ENCODE measurements at places on chromosomes 2 and 18.
A peak's percentile ranks its signal among the peaks of the same experiment; 100 is the strongest.

GRCh38 chr2:30382162-30382783, 64.8 kb upstream of the LCLAT1 start:
- no peak for DNase-seq

DNA sequence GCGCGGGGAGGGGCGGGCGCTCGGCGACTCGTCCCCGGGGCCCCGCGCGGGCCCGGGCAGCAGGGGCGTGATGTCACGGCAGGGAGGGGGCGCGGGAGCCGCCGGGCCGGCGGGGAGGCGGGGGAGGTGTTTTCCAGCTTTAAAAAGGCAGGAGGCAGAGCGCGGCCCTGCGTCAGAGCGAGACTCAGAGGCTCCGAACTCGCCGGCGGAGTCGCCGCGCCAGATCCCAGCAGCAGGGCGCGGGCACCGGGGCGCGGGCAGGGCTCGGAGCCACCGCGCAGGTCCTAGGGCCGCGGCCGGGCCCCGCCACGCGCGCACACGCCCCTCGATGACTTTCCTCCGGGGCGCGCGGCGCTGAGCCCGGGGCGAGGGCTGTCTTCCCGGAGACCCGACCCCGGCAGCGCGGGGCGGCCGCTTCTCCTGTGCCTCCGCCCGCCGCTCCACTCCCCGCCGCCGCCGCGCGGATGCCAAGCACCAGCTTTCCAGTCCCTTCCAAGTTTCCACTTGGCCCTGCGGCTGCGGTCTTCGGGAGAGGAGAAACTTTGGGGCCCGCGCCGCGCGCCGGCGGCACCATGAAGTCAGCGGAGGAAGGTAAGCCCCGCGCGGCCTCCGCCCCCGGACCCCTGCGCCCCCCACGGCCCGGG, at the start of gene NFATC1:
TSS of gene NFATC1 (plus strand) at position 170 of the 644 bp plus-strand sequence. CDS start at position 465, 295 bp downstream.
- DNase-seq, result peak; percentile 72

DNA sequence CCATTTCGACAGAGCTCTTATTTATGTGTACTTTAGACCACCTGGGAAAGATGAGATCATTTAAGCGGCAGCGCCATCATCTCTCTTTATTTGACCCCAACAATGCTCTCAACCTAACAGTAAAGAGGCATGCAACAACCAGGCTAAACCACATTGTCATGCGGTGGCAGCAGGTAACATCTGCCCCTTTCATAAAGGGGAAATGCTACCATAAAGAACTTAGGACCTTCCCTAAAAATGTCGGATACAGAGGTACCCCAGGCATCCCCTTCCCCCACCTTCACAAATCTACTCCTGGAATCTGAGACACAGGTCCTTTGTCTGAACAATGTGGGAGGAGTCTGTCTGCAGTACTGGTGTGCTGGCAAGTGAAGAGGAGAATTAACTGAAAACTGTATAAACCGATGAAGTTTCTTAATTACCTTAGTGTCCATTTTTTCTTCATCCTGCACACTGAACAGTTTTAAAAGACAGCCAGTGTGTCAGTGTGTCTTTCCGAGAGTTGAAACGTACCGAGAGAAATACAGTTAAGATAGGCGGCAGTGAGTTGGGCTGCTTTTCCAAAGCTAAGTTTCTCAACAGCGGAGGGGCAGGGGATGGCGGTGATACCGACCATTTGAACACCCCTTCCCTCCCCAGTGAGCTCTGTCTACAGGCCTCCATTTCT, 1.9 kb downstream of the MEX3C start:
- DNase-seq, result no peak

GRCh38 chr2:241686650-241687425, at the start of gene DTYMK:
TSS of gene DTYMK (minus strand) at chr2:241686815. CDS start at chr2:241686783, 32 bp downstream.
- peak; percentile 97 for DNase-seq

DNA sequence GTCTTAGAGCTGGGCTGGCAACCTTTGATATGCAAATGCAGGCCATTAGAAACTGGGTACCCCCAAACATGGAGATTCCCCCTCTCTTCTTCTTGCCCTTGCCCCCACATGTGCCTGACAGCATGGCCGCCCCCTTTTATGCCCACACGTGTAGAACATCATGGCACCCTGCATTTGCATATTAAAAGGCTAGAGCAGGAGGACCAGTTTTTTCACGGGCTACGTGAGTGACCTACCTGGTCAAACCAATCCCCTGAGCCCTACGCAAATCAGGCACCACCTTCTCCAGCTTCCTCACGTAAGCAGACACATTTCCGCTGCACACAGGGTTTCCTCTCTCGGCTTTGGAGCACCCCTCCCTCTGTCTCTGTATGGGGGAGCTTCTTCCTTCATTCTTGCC, 110.9 kb upstream of the COPS8 start:
- DNase-seq, result no peak

GRCh38 chr18:60568220-60568619, 195.6 kb upstream of the MC4R start:
- DNase-seq, result no peak

DNA sequence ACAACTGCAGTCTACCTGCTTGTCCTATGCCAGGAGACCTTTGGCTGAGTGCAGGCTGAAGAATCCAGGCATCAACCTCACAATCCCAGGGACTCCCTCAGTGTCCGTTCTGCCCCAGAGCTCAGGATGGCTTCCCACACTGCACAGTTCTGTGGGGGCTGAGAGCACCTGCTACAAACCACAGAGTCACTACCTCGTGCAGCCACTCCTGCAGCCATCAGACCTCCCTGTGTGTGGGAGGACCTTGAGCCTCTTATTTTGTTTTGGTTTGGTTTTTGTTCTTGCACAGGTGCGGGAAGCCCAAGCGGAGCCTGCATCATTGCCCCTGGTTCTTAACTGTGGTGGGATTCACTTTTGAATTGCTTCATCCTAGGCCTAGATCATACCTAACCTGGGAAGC, 31.0 kb downstream of the NAT8 start:
- no peak for DNase-seq

GRCh38 chr2:233919938-233920337, 2.8 kb downstream of the TRPM8 start:
- no peak for DNase-seq

DNA sequence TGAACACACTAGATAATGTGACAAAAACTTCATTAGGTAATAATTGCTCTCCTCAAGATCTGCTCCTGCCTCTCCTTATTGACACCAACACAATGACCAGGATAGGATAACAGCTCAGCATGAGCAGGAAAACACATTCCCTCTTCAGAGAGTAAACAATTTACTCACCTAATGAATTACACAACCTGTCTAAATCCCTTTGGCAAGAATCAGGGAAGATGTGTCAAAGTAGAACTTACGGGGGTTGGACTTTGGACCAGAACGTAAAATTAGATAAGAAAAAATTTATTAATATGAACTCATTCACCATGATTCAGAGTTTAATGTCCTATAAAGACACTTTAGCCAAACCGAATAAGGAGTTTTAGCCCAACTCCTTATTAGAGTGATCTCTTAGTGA, 512.2 kb downstream of the SATB2 start:
- DNase-seq, result no peak

- no peak for DNase-seq
Observed at GRCh38 chr2:16257322-16258028, 317.1 kb downstream of the MYCN start.

DNA sequence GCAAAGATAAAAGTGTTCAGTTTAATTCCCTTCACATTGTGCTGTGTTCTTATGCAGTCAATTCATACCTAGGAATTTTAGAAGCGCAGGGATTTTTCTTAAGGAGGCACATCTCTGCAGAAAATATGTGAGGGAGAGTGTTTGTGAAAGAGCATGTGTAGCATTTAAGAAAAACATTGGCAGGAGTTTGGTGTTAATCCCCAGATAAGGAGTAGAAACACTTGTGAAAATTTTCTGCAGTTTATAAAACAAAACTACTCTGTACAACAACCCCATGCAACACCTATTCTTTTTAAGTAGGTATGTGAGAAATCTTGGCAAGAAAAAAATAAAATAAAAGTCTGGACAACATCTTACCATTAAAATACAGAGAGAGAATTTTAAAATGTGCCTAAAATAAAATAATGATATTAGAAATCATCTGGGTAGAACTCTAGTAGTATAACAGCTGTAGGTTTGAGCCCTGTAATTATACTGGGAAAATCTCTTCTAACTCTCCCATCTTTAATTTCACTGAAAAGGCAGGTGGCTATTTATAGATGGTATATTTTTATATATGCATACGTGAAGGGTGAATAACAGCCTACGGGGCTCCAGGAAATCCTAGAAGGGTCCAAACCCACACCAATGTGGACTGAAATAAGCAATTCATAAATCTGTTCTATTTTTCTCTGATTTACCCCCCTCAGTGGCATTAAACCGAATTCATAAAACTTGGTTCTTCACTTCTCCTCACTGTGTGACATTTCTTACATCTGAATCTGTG, 6.6 kb downstream of the FZD7 start:
- DNase-seq, result no peak

GRCh38 chr2:27237341-27237945, 20.3 kb downstream of the CAD start:
- no peak for DNase-seq

GRCh38 chr2:202508686-202509085, 126.1 kb upstream of the FAM117B start:
- no peak for DNase-seq

DNA sequence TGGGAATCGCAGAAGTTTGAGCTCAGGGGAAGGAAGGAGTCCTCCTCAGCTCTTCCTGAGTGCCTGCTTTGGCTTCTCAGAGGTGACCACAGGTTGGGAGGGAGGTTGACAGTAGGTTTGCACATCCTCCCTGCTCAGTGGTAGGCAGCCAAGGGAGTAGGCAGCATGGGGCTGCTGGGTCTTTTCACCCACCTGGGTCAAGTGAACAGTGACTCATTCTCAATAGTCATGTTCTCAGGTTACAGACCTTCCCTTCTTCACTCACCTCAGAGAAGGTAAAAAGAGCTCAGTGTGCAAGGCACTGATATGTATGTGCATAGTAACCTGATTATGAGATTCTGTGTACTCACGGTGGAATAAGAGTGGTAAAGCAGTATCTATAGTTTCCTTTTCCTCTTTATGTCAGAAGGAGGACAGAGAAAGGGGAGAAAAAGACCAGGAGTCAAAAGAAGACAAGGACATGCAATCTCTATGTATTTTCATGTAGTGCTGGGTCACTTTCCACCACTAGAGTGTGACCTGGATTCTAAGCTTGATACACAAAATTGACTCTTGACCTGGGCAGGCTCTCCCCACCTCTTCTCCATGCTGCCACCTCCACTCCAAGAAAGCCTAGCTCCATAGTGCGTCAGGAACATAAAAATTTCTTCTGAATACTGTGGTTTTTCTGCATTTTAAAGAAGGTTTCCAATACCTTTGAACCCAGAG, 36.5 kb upstream of the ASNSD1 start:
- DNase-seq, result no peak

- DNase-seq, result no peak
Observed at GRCh38 chr2:237492137-237492890, 5.3 kb downstream of the MLPH start.

- DNase-seq, result no peak
Observed at GRCh38 chr2:28358668-28359201, 33.9 kb upstream of the FOSL2 start.

DNA sequence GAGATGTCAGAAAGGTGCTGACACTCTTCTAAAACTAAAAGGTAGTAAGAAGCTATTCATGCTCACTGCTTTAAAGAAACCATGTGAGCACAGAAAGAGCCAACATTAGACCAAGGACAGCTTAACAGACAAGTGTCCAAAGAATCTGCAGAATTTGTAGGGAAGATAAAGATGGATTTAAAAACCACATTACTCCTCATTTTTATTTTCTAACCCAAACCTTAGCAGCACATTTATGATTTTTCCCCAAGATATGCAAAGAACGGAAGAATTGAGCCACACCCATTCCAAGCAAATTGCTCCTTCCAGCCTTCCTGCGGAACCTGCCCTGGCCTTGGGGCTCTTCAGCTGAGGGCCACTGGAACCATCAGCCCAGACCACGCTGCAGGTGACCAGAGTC, 26.9 kb downstream of the MBP start:
- DNase-seq, result no peak

GRCh38 chr18:23177433-23178072, 42.3 kb downstream of the CABLES1 start:
- DNase-seq, result no peak

GRCh38 chr2:1052771-1053191, 102.1 kb downstream of the SNTG2 start:
- no peak for DNase-seq

GRCh38 chr2:41935825-41936224, 112.0 kb upstream of the PKDCC start:
- no peak for DNase-seq

GRCh38 chr2:4635289-4635688, 931.9 kb downstream of the DCDC2C start:
- no peak for DNase-seq

DNA sequence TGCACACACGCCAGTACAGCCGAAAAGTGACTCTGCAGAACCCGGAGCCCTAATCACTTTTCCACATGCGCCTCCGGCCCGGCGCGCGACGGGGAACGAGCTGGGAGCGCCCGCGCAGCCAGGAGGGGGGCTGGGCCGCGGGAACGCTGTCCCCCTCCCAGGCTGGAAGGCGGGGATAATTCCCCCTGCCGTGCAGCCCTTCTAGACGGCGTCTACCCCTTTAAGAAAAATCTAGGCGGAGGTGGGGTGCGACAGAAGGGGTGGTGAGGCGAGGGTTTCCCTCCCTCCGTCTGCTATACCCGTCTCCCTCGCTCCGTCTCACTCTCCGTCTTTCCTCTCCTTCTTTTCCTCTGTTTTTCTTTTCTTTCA, 2.4 kb downstream of the CYP26B1 start:
- DNase-seq, result peak; percentile 38

DNA sequence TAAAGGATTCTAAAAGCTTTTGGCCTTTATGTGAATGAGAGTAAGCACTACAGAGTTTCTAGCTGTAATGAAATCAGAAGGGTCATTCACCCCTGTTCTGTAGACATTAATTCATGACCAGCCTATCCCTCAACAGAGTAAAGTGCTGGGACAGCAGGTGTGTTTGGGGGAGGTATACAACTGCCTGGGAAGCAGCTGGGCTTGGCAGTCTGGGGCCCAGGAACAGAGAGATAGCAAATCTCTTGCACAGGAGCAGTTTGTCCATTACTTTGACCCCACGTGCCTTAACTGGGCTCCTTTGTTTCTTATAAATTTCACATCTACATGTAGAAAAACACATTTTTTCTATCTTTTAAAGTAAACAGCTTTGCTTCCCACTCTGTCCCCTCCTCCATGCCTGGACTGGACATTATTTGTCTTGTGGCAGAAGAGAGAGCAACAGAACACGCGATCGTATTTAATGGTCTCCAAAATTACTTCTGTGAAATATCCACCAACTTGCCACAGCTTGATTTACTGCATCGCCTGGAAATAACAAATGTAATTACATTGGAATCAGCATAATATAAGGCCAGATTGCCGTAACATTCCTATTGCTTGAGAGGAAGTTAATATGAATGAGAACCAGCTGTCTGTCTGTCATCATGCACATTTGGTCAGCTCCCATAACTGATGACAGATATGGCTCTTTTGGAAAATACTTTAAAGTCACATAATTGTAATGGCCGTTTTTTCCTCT, 263.8 kb downstream of the RBM43 start:
- no peak for DNase-seq

GRCh38 chr2:217074576-217075255, 214.9 kb upstream of the TNP1 start:
- no peak for DNase-seq

All from right lobe of liver (tissue), 6 donors.